ENCODE measurements at places on chromosomes 5 and 9.

GRCh38 chr5:151449839-151450238 is 2.4 kb downstream of the SLC36A1 start:
- DNase-seq: no peak

- DNase-seq: no peak
Measured at GRCh38 chr5:130102375-130102774, 198.1 kb downstream of the CHSY3 start.

DNA sequence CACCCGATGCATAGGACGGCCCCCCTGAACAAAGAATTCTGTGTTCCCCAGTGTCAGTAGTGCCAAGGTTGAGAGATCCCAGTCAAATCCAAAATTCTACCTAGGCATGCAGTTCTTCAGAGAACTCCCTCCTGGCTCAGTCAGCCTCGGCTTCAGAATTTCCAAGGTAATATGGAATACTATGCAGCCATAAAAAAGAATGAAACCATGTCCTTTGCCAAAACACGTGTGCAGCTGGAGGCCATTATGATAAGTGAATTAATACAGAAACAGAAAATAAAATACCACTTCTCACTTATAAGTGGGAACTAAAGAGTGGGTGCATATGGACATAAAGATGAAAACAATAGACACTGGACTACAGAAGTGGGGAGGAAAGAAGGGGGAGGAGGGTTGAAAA is 87.1 kb upstream of the TRIO start:
- no peak for DNase-seq

- DNase-seq: no peak
Measured at GRCh38 chr5:141528291-141528984, 39.6 kb downstream of the PCDHGC5 start.

- peak; percentile 45 for DNase-seq
Measured at GRCh38 chr9:109382182-109382581, 61.3 kb upstream of the EPB41L4B start.

DNA sequence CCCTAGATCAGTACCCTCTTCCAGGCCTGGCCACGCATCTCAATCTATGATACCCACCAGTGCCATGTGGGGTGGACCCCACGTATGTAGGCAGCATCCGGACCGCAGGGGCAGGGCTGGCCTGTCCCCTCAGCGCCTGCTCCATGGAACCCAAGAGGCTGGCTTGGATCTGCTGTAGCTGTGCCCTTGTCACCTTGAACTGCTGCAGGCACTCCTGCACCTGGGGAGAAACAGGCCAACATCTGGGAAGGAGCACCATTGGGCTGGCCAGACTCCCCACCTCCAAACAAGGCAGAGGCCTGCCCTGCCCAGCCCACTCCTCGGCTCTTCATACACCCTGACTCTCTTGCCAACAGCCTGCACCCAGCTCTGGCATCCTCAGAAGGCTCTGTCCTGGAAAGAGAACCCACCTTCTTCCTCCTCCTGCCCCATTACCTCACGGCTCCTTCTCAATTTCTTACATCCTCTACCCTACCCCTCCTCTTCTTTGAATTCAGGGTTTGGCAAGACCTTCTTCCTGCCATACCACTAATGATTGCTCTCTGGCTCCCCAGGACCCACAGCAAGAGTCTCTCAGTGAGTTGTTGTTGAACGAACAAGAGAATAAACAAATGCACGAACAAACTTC is 7.7 kb downstream of the HK3 start:
- DNase-seq: no peak

- DNase-seq: no peak
Measured at GRCh38 chr9:35395076-35395705, 94.7 kb upstream of the RUSC2 start.

- DNase-seq: peak; percentile 13
Measured at GRCh38 chr9:71608825-71609447, 159.4 kb downstream of the CEMIP2 start.

DNA sequence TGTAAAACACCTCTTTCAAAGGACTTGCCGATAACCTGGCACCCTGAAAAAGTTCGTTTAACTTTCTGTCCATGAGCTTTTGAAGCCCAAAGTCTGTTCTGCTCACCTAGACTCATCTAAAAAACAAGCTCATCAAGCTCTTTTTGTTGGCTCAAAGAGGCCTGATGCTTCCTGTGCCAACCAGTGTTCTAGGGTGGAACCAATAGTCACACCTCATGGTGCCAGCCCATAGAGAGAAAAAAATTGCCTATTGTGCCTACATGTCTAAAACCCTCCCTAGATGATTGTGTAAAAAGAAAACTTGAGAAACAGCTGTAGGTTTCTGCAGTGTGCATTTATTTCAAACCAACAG is 4.7 kb downstream of the SH3RF2 start:
- DNase-seq: no peak

GRCh38 chr9:68698943-68699509 is 6.0 kb upstream of the PIP5K1B start:
- no peak for DNase-seq

DNA sequence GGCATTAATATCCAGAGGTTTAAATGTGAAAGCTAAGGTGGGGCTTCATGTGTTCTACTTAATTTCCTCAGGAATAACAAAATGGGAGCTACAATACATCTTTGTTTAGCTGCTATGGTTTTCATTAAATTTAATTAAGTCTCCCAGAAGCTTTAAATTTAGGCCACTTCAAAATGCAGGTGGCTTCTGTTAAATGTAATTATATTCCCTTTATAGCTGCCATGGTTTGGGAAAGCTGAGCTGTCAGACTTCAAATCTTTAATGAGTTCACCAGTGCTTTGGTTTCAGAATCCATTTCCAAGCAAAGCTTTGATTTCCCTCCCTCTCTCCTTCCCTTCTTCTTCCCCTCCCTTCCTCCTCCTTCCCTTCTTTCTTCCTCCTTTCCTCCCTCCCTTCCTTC is 58.4 kb upstream of the FAM170A start:
- no peak for DNase-seq

DNA sequence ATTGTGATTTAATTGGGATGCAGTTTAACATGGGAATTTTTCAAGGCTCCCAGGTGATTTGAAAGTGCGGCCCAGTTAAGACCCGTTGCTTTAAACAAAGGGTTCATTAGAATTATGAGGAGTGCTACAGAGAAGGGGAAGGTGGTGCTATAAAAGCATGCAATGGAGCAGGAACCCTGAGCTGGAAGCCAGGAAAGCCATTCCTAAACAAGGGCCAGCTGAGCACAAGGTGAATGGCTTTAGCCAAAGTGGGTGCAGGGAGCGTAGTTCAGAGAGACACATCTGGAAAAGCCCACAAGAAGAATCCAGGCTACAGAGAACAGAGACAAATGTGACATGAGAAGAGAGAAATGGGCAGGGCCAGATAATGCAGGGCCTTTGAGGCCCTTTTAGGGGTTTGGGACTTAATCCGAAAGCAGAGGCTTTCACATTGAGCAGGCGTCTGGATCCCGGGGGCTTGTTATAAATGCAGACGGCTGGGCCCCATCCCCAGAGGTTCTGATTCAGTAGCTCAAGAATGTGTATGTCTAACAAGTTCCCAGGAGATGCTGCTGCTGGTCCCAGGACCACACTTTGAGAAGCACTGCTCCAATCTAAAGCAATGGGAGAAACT is 138.1 kb upstream of the WWC1 start:
- DNase-seq: no peak

- DNase-seq: peak; percentile 34
Measured at GRCh38 chr5:154274828-154275185, 84.3 kb downstream of the GALNT10 start.

GRCh38 chr5:60690326-60690725 is 9.6 kb downstream of the DEPDC1B start:
- no peak for DNase-seq

GRCh38 chr5:77101298-77101697 is 14.2 kb upstream of the ZBED3 start:
- DNase-seq: peak; percentile 61

DNA sequence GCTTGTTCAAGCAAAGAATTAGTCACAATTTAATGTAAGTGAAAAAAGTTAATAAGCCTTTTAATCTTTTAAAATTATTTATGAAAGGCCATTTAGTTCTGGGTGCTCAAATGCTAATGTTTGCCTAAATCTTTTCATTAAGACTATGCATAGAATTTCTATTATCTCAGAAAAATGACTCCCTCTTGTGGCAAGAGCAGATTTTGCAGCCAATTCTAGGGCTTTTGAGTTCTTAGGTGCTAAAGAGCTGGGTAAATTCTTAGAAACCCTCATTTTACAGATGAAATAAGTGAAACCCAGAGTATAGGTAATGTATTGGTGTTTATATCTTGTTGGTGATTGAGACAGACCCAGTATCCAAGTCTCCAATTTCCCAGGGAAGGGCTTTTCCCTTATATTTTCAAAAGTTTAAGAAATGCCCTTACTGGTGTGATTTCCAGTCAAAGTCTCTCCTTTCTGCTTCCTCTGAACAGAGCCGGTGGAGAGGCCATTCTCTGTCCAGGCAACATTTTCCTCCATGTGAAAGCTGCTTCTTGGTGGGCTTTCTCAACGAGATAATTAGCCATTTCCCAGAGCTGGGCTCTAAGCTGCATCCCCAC is 24.1 kb upstream of the PCSK5 start:
- peak; percentile 56 for DNase-seq

DNA sequence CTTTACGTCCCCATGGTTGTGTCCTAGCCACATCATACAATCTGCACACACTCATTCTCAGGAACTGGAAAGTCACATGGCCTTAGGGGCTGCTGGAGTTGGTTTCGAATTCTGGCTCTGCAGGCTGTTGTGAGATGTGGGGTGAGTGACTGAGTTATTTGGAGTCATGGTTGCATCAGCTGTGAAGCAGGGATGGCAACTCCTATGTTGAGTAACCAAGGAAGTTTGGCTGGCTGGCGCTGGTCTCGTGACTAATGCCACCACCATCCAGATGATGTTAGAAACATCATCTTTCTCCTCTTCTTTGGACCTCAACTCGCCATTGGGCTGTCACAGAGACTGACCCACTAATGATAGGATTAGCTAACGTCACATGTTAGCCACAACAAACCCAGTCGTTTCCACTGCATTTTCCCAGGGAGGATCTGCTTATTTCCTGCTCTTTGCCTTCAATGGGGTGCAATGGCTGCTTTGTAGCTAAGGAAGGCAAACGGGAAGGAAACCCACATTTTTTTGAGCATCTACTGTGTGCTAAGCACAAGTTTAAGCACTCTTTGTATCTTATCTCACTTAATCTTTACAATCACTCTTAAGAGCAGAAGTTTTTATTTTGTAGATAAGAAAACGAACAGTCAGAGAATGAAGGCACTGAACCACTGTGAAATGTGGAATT is 78.1 kb upstream of the UBTD2 start:
- peak; percentile 97 for DNase-seq

Measured in kidney tubule cell (primary cell).